Fibroblast of gingiva (primary cell): ENCODE measurements at places on chromosomes 4 and X.

DNA sequence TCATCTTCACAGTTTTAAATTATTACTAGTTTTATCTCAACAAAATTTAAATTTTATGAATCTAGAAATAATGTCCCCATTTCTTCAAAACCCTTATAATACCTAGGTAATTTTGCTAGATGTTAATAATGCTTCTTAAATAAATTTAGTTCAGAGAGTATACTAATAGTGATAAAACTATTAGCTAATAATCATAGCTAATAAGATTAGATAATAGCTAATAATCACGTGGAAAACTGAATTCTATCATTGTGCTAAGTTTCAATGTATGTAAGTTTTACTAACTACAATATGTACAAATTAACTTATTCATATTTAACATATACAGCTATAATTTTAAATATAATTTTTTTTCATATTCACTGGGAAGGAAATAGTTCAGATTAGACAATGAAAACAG is 10.2 kb downstream of the ANKRD17 start:
- DNase-seq = no peak

- no peak for DNase-seq
Observed at GRCh38 chr4:25970226-25970675, 56.2 kb downstream of the SMIM20 start.

- DNase-seq = no peak
Observed at GRCh38 chr4:71583971-71584370, 199.9 kb downstream of the GC start.

DNA sequence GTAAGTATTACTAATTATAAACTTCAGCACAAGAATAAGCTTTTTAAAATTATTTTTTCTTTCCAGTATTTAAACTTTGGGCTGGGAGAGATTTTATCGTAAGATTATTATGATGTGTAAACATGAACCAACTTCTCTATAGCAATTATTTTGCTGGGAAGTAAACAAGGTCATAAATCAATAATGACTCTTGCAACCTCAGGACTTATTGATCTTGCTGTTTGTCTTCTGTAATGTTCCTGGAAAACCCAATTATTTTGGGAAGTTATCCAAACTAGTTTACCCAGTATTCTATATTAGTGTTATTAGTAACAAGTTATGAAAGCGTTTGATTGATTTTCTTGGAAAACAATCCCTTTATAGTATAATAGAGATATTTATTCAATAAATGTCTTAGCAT is 174.9 kb downstream of the PPP1R2C start:
- DNase-seq = no peak

DNA sequence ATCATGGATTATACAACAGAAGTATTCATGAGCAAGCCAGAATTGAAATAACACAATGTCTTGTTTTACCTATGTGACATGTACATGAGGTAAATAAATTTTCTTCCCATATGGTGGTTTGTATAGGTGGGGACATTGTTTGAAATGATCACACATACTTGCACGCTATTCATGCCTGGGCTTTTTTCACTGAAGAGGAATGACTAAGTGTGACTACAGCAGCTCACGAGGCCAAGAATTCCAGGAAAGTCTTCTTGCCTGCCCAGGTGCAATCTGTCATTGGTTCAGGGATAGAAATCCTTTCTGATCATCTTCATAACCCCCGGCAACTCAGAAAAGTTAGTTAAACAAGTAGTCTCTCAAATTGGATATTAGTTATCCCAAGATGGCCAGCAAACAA is 36.3 kb upstream of the AREG start:
- no peak for DNase-seq

DNA sequence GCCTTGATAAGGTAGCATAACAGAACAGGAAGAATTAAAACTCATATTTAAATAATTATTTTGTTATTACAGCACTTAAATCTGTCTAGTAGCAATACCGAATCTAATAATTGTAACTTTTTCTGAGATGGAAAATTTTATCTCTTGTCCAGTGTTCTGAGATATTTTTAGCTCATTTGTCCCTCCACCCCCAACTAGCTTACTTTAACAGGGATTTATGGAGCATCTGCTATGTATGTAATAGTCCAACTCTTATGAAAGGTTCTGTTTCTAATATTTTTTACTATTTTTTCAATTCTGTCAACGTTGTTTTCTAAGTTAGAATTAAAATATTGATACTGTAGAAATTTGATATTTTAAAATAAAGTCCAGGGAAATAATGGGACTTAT is 38.2 kb upstream of the NUDT6 start:
- no peak for DNase-seq

DNA sequence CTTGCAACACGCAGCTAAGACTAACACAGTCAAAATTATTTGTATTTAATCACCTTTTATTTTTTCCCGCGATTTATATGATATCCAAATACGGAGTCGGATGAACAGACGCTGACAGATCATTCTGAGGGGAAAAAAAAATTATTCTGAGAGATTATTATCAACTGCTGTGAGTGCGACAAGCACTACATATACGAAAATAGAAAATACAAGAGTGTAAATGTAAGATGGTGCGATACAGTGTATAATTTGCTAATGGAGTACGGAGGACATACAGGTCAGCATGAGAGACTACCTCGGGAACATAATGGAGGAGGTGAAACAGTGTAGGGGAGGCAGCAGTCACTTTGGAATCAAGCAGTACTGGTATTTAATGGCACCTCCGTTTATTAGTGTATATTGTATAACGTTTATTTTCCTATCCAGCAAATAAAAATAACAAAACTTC is 2.8 kb upstream of the LIN54 start:
- no peak for DNase-seq

DNA sequence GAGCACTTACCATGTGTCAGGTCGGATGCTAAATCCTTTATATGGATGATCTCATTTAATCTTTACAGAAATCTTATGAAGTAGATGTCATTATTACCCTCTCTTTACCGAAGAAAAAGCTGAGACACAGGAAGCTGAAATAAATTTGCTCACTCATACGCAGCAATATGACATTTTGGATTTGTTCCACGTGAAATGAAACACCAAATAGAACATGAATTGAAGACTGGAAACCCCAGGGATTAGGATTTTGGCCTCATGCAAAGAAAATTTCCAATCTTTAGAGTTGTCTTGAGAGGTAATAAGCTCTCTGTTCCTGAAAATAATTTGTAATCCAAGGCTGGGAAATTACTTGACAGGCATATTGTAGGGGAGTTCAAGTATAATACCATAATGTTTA is 354.4 kb upstream of the CLNK start:
- no peak for DNase-seq

DNA sequence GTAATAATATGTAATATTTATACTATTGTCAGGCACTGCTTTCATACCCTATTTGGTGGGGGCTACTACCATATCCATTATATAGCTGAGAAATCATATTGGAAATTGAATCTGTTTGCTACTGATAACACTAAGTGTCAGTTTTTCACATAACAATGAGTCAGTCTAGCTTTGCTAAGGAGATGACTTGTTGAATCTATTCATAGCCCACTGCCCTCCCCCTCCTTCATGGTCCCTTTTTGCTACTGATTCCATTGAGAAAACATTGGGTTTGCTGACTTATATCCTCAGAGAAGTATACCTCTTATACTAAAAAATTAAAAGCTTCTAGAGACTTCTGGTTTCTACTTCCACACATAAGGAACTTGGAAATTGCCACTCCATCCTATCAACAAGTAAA is 1898.4 kb downstream of the STIM2 start:
- DNase-seq = no peak

- peak; percentile 33 for DNase-seq
Observed at GRCh38 chr4:69830560-69831269, 29.2 kb downstream of the SULT1E1 start.

DNA sequence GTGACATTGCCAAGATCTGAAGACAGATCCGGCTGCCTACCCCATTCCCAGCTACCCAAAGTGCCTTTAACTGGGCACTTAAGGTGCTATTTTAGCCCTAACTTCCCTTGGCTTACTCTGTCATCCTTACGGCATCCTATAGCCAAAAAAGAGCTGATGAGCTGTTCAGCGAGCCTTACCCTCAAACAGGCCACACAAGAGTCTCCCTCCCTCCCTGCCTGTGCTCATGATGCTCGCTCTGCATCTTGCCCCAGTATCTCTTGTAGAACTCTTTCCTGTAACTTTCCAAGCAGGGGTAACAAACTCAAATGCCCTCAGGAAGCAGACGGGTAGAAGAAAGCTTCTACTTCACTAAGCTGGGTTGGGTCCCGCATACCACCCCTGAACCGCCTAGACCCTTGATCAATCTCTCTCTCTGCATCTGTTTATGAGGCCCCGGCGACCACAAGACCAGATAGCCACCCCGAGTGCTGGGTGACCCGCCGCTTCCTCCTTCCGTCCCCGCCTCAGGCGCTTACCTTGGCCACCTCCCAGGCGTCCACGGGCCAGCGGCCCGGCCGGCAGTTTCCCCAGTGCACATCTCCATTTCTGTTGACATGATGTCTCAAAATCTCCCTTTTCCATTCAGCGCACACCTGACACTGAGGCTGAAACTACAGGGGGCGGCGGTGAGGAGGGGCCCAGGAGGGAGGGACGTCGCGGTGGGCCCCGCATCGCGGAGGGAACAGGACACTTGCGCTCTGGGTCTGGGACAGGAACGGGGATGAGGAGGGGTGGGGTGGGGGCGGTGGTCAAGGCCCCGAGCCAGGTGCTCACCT is 663 bp downstream of the CXorf38 start:
- peak; percentile 3 for DNase-seq

DNA sequence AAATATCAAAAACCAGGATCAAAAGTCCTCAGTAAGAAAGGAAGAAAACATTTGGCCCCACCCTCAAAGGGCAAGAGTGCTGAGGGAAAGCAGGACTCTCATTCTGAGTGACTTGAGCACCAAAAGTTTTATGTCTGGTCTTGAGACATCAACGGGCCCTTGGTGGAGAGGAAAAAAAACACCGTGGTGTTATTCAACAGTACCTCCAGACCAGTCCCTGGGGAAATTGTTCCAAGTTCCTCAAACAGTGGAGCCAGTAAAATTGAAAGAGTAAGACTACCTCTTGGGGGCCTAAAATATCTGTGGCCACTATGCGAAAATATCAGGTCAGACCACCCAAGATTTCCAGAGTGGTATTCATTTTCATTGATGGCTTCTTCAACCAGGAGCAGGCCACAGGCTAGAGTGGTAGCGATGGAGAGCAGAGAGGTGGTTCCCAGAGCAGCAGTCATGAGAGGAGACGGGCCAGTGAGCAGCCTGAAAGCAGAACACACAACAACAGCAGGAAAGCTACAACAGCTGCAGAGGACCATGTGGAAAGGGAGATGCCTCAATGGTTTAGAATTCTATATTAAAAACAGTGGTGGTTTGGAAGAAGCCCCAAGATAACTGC is 63.7 kb upstream of the RPL34 start:
- no peak for DNase-seq

DNA sequence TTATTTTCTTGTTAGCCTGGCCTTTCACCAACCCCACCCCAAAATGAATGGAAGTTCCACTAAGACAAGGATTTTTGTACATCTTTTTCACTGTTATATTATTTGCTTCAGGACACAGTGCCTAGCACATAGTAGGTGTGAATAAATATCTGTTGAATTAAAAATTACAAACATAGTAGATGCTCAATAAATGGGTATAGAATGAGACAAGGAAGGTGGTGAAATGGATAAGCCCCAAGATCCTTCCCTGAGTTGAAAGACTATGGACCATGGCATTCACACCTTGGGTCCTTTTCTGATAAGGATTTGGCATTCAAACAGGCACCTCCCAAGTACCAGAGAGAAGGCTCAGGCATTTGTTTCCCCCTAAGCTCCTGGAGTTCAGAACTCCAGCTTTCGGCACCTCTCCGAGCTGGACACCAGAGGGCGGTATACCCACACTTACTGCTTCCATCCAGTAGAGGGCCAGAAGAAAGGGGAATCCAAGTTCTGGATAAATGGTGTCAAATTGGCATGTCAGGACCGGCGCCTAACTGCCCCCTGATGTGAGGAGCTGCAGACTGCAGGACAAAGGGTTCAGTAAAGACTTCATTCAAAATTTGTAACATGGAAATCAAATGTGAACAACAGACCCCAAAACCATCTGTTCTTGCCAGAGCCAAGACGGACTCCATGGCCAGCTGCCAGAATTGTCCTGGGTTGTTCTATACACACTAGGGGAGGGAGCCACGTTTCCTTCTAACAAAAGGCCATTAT is 193.0 kb downstream of the GPC3 start:
- DNase-seq = peak; percentile 49

DNA sequence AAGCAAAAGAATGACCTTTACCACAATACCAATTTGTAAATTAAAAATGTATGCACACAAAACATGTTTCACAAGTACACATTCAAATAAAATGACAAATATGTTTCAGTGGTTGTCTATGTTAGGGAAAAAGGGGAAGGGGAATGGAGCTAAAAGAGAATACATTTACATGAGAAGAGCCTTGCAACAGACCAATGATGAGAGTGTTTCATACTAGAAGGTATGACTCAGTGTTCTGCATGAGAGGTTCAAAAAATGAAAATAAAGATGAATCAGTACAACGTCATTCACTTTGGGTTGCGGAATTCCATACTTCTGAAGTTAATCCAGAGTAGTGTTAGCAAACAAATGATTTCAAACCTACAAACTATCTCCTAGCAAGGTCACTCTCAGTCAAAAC is 51.7 kb downstream of the RPGR start:
- DNase-seq = peak; percentile 84

- DNase-seq = no peak
Observed at GRCh38 chrX:97843200-97843811, 959.6 kb downstream of the RPA4 start.

GRCh38 chr4:86565651-86566050 is 28.5 kb upstream of the PTPN13 start:
- no peak for DNase-seq

GRCh38 chr4:56684320-56685050 is 3.4 kb upstream of the HOPX start:
- DNase-seq = peak; percentile 55

- no peak for DNase-seq
Observed at GRCh38 chr4:70591955-70592582, at the start of gene AMBN. Gene AMBN (plus strand): TSS chr4:70592256. CDS start chr4:70592359, 103 bp downstream.

DNA sequence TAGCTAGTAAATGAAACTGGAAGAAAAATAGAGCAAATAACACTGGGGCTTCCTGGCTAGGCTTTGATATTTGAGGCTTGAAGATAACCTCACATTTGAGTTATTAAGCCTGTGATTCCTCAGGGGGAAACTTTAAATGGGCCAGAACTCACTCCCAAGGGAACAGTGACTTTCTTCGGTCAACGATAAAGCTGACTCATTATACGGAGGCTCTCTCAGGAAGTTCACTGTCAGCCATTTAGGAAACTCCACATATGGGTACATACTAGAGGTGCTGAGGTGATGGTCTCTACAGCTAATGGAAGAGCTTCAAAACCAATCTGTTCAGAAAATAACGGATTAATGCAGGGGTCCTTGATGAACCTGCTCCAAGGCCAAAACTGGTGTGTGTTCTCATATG is 120.8 kb downstream of the SH2D1A start:
- DNase-seq = no peak

DNA sequence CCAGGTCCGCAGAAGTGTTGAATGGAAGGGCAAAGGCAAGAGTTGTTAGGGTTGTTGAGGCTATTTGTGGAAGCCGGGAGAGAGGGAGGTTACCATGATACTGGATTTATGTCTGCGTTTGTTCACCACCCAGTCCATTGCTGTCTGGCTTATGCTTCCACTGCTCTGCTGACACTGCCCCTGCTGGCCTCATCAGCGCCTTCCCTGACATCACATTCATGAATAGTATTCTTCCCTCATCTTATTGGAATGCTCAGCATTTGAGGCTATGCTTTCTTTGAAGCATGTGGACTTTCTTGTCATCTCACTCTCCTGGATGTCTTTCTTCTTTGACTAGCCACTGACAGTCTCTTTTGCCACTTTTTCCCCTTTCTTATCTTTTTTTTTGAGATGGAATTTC is 10.3 kb downstream of the GNL3L start:
- DNase-seq = peak; percentile 1

- peak; percentile 66 for DNase-seq
Observed at GRCh38 chr4:84814094-84814750, 152.3 kb downstream of the WDFY3 start.
